DMS 273 treated with DMSO at 0.1 percent for 48 hours (cell line): ENCODE measurements at places on chromosomes 6 and 20.

GRCh38 chr6:34476447-34476846 lies 10.6 kb downstream of the PACSIN1 start:
- peak; percentile 43 for DNase-seq

DNA sequence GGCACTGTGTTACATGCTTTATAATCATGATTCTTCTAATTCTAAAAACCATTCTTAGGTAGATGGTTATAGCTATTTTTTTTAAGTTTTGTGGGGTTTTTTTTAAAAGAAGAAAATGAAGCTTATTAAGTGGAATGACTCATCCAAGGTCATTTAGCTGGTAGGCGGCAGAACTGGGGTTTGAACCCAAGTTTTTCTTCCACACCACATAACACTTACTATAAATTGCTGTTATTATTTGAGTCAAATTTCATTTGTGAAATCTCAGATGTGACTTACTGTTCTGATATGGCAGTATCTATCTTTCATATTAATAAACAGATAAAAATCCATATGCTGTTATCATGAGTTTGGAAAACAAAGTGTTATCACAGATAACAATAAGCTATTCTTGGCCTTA lies 10.4 kb upstream of the COL10A1 start:
- DNase-seq: no peak

DNA sequence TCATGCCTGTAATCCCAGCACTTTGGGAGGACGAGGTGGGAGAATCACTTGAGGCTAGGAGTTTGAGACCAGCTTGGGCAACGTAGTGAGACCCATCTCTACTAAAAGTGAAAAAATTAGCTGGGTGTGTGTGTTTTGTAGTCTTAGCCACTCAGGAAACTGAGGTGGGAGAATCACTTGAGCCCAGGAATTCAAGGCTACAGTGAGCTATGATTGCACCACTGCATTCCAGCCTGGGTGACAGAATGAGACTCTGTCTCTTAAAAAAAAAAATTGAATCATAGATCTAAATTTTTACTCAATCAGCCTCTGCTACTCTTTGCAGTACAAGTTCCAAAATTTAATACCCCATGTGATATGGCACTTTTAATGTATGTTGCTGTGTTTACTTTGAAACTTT lies 121.6 kb downstream of the ARMC2 start:
- no peak for DNase-seq

DNA sequence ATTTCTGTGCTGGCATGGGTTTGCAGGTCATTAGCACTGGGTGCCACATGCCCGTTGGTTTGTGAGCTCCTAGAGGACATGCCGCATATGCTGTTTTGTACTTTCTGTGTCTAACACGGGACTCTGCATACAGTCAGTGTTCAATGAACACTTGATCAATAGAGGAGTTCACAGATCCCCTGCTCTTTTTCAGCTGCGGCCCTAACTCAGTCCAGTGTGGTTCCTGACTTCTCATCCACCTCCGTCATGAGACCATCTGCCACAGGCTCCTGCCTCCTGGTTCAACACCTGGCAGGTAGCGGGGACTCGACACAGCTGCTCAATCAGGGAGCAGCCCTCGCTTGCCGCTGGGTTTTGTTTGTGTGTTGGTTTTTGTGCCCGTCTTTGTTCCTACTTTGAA lies 13.8 kb upstream of the BMP7 start:
- DNase-seq: no peak

DNA sequence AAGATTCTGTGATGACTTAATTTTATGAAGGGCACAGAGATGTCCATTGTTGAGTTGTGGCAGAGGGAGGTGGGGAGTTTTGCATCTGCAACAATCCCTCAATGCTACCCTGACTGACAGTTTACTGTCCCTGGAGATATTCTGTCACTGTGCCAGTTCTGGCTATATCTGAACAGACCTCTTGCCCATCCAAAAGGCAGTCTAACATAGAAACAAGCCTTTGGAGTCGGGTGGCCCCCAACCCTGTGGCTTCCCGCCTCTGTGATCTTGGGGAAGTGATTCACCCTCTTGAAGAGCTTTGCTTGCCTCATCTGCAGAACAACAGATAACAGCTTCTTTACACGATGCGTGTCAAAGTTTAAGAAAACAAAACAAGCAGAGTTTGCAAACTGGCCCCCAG lies 3.8 kb upstream of the E2F1 start:
- DNase-seq: no peak

- no peak for DNase-seq
These were observed 31.6 kb downstream of the DSE start for GRCh38 chr6:116402108-116402937.

DNA sequence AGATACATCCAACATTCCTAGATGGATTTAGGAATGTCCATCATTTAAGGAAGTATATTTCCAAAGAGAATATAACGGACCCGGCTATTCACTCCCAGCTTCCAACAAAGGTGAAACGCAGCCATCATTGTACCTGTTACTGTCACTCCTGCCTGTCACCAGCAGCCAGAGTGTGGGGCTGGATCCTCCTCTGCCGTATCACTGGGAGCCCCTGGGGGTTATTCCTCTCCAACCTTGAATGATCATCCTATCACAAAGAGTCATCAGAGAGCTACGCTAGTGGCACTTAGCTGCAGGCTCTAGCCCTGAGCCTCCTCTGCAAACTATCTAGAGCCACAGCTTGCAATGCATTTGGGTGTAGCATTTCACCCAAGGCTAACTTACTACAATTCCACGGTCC lies 73.6 kb upstream of the NHSL1 start:
- DNase-seq: no peak

DNA sequence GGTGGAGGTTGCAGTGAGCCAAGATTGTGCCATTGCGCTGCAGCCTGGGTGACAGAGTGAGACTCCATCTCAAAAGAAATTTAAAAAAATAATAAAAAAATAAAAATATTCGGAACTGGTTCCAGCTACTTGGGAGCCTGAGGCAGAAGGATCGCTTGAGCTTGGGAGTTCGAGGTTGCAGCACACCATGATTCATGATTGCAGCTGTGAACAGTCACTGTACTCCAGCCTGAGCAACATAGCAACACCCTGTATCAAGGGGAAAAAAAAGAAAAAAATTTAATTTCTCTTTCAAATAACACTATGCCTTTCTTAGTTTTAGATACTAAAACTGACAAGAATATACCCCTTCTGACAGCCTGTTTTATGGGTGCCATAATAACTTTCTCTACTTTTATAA lies 10.5 kb downstream of the KDM1B start:
- DNase-seq: no peak

GRCh38 chr20:44435630-44436335 lies 39.9 kb upstream of the TTPAL start:
- DNase-seq: no peak

DNA sequence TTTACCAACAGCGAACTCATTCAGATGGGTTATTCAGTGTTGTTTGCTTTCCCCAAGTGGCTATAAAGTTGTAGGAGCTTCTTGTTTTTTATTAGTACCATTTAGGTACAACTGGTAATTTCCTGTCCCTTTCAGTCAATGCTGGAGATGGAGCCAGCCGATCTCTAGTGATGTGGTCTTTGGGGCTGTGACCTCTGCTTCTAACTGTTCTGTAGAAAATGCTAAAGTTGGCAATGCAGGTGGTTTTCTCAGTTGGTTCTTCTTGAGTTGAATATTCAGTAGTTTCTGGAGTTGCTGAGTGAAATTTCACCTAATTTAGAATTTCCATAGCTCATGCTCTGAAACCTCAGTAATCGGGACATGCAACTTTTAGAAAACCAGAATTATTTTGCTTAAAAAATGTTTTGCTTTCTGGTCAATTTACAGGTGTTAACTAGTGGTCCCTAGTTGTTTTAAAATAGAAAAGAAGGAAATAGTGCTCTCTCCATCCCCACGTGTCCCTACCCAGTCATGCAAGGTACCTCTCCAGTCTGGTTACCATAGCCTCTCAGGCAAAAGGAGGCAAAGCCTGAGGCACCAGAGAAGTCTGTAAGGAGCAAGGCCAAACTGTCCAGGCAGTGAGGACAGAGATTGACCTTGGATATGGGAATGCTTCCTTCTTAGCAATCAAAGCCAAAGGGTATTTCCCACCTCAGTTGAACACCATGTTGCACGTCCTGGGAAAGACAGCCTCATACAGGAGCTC lies 27.3 kb upstream of the GABRR1 start:
- DNase-seq: no peak

DNA sequence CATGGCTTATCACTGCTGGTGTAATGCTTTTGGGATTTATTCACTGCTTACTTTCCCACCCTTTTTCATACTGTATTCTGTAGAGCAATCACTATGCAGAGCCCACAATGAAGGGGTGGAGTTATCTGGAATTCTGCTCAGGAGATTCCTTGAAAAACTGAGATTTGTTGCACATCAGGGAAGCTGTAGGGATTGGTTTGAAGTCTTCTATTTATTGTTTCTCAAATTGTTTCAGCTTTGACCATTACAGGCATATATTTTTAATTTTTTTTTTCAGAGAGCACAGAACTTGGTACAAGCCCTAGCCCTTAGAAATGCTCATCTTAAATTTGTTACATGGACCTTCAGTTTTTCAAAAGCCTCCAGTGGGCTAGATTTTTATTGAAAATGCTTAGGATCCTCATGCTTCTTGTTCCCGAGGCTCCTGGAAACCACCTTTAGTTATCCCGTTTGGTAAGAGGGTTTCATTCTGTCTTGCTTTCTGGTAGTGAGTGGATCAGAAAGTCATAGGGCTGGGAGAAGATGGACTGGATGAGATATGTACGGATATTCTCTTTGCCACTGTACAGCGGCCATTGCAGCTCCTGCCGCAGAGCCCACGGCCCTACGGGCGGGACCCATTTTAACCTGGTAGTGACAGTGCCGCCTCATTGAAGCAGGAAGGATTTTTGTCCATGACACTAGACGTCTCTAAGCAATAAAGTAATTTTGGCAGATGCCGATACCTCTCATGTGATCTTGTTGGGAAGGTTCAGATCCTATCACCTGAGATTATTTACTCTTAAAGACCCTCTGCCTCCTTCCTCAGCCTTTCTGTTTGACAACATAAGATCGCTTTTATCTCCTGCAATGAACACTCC lies 45.3 kb upstream of the ZNF184 start:
- DNase-seq: no peak

DNA sequence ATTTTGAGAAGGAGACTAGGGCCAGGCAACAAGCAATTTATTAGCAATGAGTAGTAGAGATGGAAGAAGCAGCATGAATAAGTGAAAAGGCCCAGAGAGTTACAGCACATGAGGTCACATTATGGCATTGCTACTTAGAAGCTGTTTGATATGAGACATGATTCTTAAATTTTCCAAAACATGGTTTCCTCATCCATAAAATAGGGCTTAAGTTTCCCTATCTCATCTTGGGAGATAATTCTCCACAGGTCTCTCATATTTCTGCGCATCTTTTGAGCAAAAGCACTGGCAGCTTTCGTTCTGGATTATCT lies 656.1 kb downstream of the EPHA7 start:
- no peak for DNase-seq

DNA sequence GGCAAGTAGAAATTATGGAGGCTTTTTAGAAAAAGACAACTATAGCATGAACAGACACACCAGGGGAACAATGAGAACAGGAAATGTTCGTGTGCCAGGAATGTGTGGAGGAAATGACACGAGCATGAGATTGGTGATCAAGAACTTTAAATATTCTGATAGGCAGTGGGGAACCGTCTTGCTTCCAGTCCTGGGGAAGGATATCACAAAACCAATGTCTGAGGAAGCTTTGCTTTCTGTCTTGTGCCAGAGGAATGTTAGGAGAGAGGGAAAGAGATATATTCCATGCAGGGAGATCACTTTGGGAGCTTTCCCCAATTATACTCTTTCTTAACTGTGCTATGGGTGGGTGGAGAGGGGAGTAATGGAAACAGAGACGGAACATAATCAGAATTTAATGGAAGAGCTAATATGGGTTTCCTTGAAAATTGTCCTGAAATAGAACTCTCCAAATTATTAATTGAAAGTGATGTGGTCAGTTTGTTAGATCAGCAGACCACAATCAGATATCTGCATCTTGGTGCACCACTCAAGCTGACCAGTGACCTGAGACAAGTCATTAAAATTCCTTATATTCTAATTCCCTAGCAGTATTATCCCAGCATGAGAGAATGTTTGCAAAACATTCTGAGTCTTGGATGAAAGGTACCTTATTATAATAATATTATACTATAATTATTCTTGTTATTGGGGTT lies 178.2 kb downstream of the SOX4 start:
- DNase-seq: no peak

GRCh38 chr6:165223736-165224135 lies 85.7 kb downstream of the C6orf118 start:
- no peak for DNase-seq

GRCh38 chr20:33675136-33675959 lies 1.1 kb upstream of the NECAB3 start:
- no peak for DNase-seq

GRCh38 chr6:159259441-159260125 lies 90.4 kb downstream of the FNDC1 start:
- no peak for DNase-seq

GRCh38 chr6:1175877-1176276 lies 136.0 kb upstream of the FOXQ1 start:
- no peak for DNase-seq

DNA sequence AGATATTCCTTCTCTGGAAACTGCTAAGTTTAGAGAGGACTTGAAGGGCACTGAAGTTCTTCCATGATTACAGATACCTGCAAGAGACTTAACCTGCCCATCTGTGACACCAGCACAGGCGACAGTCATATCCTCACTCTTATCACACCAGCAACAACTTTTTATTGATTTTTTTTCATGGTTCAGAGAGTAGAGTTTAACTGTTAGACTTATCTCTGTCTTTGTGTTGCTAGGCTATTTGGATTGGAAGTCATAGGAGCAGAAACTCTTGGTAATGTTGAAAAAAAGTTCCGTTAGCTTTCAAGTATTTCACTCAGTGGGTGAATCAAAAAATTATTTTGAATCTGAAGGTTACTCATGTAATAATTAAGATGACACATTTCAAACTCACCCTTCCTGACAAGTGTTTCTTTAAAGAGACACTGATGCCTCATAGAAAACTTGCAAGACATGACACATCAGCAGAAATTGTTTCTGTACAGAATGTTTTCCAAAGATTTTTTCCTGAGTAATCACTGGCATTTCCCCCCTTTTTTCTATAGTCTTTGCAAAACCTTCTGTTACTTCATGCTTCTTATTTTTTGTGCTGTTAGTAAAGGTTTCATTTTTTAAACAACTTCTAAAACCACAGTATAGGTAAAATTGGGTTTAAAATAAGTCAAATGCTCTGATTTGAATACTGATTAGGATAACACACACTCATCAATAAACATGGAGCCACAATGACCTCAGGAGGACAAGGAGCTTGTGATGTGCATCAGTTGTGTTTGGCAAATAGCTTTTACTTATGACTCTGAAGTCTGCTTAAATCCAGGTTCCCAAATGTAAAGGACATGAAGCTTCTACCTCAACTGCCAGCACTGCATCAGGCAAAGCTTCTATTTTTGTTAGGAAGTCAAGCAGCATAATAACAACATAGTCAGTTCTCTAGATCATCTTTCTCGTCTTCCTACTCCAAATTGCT lies 252.9 kb upstream of the MAN1A1 start:
- DNase-seq: no peak

DNA sequence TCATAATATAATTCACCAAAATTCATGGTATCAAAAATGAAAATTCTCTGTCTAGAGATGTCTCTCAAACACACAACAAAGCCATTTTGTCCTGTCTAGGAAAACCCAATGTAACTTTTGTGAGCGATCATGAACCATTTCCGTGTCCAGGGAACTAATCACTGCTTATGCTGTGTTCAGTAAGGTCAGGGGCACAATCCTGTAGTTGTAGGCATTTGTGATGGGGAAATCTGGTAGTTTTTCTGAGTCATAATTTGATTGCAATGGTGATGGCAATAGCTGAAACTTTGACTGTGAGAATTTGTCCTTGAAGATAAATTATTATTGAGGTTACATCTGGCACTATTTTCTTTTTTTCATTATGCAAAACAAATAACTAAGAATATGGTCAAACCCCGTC lies 21.0 kb upstream of the GCLC start:
- no peak for DNase-seq
